Vagina (tissue), 2 donors: ENCODE measurements at places on chromosomes 4 and X.
A peak's percentile ranks its signal among the peaks of the same experiment; 100 is the strongest.

GRCh38 chr4:69126024-69126423 is 29.8 kb downstream of the UGT2B7 start:
- no peak for DNase-seq

DNA sequence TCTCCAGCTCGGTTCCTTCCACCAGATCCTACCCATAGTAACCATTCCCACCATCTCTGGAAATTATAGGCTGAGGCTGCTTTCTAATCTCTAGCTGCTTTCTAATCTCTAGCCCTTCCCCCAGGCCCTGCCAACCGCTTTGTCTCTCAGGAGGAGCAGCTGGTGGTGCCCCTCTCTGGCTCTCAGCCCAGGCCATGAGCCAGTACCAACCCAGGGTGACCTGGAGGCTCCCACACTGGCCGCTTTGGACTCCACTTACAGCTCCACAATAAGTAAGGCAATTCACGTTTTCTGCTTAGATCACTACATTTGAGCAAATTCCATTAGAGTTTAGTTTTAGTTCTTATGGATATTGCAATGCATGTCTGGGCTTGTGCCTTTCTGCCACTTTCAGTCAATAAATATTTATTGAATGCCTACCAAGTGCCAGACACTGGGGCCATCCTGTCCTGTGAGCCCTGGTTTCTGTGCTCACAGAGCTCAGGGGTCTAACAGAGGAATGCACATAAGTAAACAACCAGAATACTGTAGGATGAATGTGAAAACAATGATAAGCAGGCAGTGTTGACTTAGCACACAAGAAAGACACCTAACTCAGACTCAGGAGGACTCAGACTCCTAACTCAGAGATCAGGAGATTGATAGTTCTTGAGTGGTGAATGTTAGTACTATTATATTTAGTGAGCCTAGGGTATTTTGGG is 38.9 kb downstream of the SMC1A start:
- DNase-seq = no peak

DNA sequence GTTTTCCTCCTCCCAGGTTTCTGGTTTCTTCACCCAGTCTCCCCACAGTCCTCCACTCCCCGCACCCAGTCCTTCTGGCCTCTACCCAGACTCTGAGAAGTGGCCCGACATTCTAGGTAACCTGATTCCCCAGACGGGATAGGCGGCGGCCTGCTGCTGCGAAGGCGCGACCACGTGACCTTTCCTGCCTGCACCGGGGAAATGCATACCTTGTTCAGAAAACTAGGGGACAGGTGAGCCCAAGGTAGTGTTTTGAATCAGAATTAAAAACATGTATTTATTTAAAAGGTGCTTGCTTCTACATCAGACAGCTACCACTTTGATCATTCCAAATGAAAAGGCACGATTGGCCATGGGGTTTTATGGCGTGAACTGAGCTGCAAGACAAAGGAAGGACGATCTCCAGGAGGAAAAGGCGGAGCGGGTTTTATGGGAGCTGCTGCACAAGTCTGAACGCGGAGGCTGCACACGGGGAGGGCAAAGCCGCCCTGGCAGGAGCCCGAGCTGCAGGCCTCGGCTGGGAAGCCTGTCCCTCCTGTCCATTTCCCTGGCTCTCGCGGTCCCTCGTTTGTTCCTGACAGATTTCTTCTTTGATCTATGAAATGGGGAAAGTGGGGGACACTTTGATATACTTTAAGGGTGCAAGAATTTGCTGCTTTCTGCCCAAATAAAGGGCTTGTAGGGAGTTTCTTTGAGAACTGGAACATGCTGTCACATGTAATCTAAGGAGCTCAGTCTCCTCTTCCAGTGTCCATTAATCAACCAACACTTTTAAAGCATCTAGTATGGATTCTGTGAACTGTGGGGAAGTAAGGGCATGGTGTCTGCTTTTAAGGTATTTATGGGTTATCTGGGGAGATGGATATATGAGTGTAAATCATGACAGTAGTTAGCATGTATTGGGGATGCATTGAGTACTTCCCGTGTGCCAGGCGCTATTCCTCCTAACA is 150.9 kb downstream of the SPRY1 start:
- no peak for DNase-seq

- no peak for DNase-seq
Measured at GRCh38 chrX:152821145-152821765, 9.3 kb downstream of the CETN2 start.

- DNase-seq = no peak
Measured at GRCh38 chr4:106048250-106048971, 153.1 kb downstream of the NPNT start.

GRCh38 chr4:30832639-30833038 is 112.5 kb downstream of the PCDH7 start:
- no peak for DNase-seq

- no peak for DNase-seq
Measured at GRCh38 chrX:71671043-71671780, 3.9 kb downstream of the LOC101059915 start.

- no peak for DNase-seq
Measured at GRCh38 chrX:41705042-41705441, 16.3 kb downstream of the GPR34 start.

DNA sequence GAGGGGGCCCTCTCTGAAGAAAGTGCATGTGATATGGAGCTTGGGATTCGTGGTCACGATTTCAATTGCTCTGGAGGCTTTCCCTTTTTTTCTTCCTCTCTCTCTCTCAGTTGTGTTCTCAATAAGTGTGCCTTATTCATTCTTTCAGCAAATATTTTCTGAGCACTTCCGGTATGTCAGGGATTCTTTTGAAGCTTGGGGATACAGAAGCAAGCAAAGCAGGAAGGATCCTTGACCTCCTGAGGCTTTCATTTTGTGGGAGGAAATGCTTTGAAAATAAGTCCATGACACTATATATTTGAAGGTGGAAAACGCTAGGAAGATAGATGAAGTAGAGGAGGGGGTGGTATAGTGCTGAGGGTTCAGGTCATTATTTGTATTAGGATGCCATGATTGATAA is 12.6 kb upstream of the GABRE start:
- DNase-seq = no peak

- DNase-seq = peak; percentile 82
Measured at GRCh38 chr4:52825460-52826090, 36.5 kb upstream of the RASL11B start.

- DNase-seq = no peak
Measured at GRCh38 chr4:121098266-121098665, 25.9 kb upstream of the NDNF start.

GRCh38 chr4:38859501-38859900 is 2.9 kb upstream of the TLR6 start:
- no peak for DNase-seq

DNA sequence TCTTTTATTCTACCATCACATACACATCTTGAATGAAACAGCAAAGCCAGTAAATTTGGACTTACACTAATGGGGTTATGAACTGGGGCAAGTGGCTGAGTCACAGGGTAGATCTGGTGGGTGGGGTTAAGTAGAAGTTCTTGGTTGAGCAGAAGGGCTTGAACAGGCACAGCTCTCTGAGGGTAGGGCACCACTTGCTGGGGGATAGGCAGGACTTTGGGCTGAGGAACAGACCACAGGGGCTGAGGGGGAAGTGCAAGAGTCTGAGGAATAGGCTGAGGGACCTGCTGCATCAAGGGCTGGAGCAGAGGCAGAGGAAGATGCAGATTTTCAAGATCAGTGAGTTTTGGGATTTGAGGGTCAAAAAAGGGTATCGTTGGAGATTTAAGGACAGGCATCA is 8.3 kb downstream of the CSN2 start:
- DNase-seq = no peak

DNA sequence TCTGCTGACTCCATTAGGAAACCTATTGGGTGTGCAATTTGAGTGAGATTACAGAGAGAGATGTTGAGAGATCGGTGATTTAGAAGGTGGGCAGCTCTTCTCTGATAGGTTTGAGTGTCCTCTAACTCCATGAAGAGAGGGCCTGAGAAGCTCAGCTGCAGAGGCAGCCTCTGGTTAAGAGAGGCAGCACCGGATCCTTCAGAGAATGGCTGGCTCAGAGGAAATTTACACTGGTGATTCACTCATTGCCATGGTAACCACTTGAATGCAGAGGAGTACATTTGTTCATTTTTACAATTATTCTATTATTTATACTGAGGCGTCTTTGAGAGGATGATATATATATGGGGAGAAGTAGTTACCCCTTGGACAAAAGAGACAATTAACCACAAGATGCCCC is 171.7 kb downstream of the PDGFRA start:
- no peak for DNase-seq

GRCh38 chr4:56183344-56183959 is 203.8 kb downstream of the AASDH start:
- no peak for DNase-seq

GRCh38 chr4:17170131-17170530 is 271.7 kb upstream of the LDB2 start:
- no peak for DNase-seq

- DNase-seq = no peak
Measured at GRCh38 chrX:19870710-19871490, 16.5 kb downstream of the SH3KBP1 start.

DNA sequence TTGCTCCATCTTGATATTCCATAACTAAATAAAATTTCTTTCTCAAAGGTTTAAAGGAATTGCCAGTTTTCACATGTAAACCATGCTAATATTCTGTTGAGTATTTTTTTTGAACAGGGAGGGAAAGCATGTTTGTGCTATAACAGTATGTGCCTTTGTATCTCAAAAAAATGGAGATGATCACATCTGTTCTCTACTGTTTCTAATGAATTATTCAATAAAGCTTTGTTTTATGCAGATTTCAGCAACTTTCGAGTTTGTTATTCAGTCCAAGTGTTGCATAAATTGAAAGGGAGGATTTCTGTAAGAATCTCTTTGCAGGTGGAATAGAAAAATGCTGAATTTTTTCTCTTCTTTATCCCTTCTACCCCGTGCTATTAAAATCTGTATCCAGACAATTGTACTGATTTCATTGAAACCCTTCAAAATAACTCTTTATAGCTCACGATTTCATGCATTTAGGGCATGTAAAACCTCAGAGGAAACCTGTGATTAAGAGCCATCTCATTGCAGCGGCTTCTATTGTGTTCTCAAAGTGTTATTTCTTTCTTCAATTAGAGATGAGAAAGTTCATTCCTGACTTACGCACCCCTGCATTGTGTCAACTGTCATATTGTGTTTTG is 42.1 kb downstream of the NEIL3 start:
- no peak for DNase-seq

- DNase-seq = no peak
Measured at GRCh38 chr4:150332086-150332485, 249.9 kb upstream of the MAB21L2 start.

- DNase-seq = no peak
Measured at GRCh38 chrX:114162068-114162735, 421.7 kb upstream of the HTR2C start.

DNA sequence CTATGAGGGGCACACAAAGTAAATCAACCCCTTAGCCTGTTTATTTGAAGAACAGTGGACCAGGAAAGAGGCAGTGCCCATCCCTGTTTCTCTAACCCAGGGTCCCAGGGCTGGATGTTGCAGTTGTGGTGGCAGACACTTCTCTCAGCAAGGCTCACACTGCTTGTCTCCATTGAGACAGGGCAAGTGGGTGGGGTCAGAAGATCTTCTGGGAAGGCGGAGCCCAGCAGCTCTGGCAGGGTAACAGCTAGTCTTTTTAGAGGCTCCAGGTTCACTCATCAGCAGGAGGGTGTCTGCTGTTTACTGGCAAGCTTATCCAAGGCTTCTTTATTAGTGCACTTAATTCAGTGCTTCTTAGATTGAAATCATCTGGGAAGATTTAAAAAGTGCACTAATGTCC is 659.8 kb upstream of the DIPK2B start:
- no peak for DNase-seq

GRCh38 chrX:1528186-1528883 is 8.7 kb downstream of the P2RY8 start:
- DNase-seq = no peak

DNA sequence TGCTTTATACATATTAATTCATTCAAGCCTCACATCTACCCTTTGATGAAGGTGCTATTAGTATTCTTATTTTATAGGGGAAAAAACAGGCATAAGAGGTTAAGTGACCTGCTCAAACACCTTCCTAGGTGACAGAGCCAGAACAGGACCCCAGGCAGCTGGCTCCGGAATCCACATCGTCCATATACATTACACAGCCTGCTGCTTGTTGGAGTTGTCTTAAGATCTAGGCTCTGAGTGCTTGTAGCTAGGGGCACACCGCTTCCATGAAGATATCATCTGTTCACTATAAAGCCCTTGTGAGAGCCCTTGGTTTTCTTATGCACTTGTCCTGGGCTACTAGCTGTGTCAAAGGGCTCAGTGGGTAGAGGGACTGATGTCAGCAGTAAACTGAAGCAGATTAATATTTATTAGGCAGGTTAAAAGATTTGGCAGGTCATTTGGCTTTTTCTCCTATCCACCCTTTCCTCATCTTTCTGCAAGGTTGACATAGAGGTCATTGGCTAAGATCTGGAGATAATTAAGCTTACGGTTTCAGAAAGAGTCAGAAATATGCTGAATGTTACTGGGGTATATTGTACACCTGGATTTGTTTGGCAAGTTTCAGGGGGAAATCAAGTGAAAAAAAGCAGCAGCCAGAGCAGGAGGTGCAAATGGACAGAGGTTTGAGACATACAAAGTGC is 195.4 kb downstream of the SOWAHB start:
- no peak for DNase-seq

GRCh38 chrX:143636831-143637230 is 930 bp upstream of the SLITRK4 start:
- DNase-seq = no peak

GRCh38 chr4:12770351-12770750 is 713.8 kb downstream of the RAB28 start:
- DNase-seq = no peak

DNA sequence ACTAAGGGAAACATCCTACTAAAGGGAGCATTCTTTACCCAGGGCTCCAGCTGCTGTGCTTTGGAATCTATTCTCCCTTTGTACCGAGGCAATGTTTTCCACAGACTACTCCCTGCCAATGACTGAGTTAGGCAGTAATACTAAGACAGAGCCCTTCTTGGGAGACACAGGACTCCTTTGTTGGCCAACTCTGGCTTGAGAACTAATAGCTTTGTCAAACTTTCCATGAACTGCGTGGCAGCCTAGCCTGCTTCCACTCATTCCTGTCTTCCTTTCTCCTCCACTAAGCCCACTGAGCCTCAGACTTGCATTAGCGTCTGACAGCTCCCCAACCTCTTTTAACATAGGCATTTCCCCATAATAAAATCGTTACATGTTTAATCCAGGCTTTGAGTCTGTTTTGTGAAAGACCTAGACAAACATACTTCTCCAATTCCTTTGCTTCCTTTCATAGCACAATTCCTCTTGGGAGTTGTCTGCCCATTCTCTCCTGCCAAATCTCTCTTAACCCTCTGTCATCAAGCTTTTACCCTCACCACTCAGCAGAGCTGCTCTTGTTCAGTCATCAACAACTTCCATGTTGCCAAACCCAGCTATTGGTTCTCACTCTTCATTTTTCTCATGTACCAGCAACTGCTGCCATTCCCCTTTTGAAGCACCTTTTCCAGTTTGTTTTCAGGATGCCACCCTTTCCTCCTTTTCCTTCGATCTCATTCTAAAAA is 300.3 kb upstream of the IGFBP7 start:
- DNase-seq = no peak
